ENCODE measurements at places on chromosomes 16 and 17.

GRCh38 chr16:57628008-57628781 lies at the start of gene ADGRG1:
Gene ADGRG1 (plus strand): TSS chr16:57628630. CDS start chr16:57650288, 21,658 bp downstream.
- DNase-seq, result peak; percentile 60

DNA sequence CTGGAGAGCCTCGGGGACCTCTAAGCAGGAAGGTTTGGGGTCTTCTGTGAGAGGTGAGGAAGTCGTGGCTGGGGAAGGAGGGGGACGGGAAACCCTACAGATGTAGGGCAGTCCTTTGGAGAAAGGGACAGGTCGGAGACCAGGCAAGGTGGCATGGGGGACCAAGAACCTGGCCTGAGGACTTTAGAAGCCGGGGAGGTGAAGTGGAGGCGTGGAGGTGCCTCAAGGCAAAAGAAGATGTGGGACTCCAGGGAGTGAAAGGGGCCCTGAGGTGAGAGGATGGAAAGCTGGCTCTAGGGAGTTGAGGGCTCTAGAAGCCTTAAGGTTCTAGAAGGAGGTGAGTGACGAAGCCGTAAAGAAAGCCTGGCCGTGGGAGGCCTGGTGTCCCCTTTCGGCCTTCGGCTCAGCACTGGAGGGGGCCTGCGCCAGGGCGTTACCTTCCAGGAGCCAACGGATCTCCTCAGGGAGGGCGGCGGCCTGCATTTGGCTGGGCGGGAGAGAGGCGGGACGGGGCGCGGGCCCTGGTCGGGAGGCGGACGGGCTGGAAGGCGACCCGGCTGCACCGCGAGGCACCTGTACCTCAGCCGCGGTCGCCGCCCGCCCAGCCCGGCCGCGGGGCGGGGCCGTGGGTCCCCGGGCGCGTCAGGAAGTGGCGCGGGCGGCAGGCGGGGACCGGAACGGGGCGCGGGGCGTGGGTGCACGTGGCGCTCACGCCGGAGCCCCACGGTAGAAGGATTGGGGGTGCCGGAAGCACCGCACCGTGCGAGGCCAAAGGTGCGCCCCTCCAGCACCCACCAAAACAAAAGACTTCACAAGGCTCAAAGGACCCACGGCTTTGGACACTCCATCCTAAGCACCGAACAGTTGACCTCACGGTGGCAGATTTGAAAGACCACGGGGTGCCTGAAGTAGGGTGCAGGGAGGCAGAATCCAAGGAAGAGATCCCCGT lies at the start of gene SKAP1:
Gene SKAP1 (minus strand): TSS at position 577 of the 949 bp plus-strand sequence.
- DNase-seq, result no peak

DNA sequence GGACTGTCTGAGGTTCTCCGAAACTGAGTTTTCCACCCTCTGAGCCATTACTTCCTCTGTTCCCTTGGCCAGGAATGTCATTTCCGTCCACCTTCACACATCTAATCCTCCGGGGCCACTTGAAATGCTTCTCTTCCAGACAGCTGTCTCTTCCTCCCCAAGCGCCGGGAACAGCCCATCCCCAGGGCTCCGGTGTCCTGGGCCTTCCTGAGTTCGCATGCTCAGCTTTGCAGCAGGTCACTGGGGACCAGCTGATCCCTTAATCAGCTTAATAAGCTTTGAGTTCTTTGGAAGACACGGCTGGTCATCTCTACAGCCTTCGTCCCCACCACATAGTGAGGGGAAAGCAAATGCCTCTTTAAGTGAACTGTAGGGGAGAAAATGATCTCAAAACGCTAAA lies 123.4 kb downstream of the DYNLRB2 start:
- DNase-seq, result no peak

- no peak for DNase-seq
Measured at GRCh38 chr17:78764871-78765270, 17.2 kb downstream of the CYTH1 start.

DNA sequence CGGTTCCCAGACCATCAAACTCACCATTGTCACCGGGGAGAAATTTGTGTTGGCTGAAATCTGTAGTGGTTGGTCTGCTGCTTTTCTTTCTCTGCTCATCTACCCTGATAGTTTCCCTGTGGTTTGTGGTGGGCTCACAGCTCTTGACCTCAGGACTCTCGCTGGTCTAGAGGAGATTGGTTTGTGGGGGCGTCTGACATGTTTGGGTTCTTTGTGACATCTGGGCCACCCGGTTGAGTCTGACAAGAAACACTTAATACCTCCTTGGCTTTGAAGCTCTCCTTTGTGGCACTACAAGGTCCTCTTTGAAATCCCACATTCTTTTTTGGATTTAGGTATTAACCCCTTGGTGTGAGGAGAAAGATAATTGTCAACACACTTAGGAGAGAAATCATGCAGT lies 662.0 kb downstream of the WWOX start:
- no peak for DNase-seq

GRCh38 chr16:70589998-70590471 lies 56.3 kb upstream of the IL34 start:
- DNase-seq, result no peak

DNA sequence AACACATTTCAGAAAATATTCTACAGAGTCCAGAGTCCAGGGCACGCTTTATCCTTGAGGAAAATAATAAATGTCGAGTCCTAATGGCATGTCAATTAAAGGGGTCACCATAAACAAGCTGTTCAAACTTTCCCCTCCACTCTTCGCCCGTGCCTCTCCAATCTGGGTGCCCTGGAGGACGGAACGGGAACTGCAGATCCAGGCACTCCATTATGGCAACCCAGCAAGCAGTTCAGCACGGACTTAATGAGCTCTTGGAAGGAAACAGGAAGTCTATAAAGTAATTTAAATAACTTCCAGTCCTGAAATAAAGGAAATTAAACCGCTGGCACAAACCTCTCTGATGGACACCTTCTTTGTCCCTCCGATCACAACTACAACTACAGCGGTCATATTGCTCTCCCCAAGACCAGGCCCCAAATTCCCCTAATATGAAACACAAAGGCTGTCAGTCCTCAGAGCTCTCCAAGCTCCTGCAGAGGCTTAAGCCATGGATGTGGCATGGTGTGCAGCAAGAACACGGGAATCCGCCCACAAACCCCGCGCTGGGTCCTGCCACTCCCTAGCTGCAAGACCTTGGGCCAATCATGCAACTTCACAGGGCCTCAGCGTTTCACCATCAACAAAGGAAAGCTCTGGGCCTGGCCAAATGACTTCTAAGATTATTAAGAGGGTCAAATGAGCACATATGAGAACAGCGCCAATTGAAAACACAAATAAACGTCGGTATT lies 52.6 kb downstream of the ZFHX3 start:
- DNase-seq, result no peak

DNA sequence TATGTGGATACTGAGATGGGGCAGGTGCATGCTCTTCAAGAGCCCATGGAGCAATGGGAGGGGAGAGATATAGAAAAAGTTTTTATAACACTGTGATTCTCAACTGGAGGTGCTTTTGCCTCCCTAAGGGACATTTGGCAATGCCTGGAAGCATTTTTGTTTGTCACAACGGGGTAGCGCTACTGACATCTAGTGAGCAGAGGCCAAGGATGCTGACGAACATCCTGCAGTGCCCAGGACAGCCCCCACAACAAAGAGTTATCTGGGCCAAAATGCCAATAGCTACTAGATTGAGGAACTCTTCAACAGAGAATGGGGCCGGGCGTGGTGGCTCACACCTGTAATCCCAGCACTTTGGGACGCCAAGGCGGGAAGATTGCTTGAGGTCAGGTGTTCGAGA lies 67.2 kb upstream of the CLEC3A start:
- DNase-seq, result no peak

GRCh38 chr17:80575057-80575875 lies 30.6 kb downstream of the RPTOR start:
- peak; percentile 52 for DNase-seq

GRCh38 chr17:34822007-34822739 lies 139.1 kb downstream of the CCT6B start:
- no peak for DNase-seq

- no peak for DNase-seq
Measured at GRCh38 chr16:53515259-53515658, 12.2 kb upstream of the AKTIP start.

- DNase-seq, result peak; percentile 30
Measured at GRCh38 chr16:1048442-1049112, 24.0 kb upstream of the SSTR5 start.

DNA sequence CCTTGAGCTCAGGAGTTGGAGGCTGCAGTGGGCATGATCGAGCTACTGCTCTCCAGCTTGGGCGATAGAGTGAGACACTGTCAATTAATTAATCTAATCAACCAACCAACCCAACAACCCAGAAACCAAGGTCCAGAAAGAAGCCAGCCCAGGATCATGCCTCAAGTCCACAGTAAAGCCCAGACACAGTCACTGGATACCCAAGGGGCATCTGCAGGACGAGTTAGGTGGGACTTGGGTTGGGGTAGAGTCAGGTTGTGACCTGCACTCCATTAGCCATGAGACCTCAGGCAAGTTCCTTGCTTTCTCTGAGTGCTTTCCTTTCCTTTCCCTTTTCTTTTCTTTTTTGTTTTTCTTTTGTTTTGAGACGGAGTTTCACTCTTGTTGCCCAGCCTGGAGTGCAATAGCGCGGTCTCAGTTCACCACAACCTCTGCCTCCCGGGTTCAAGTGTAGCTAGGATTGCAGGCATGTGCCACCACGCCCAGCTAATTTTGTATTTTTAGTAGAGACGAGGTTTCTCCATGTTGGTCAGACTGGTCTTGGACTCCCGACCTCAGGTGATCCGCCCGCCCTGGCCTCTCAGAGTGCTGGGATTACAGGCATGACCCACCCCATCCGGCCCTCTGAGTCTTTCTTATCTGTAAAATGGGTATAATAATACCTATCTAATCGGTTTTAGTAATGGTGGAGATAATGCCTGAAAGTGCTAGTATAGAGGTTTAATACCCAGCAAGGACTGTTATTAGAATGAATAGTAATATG lies 3.5 kb upstream of the HSD17B1 start:
- DNase-seq, result no peak

- no peak for DNase-seq
Measured at GRCh38 chr16:13376174-13376573, 474.8 kb downstream of the SHISA9 start.

- no peak for DNase-seq
Measured at GRCh38 chr17:65013613-65014391, 42.7 kb downstream of the GNA13 start.

GRCh38 chr17:6517062-6517461 lies 39.3 kb downstream of the PITPNM3 start:
- DNase-seq, result no peak

- no peak for DNase-seq
Measured at GRCh38 chr17:62159994-62160393, 94.9 kb upstream of the MED13 start.

DNA sequence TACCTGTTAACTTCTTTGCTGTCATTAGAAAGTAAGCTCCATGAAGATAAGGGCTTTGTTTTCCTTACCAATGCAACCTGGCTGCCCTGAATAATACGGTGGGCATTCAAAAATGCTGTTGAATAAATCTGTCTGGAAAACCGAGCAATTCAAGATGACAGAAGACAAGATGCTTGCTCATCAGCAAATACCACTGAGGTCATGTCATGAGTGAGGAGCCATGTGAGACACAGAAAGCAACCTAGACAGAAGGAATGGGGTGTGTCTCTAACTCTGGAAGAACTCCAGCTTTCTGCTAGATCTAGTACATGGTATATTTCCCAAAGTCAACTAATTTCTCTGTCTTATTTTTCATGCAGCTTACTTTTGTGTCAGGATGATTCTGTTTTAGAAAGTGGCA lies 64.2 kb downstream of the STH start:
- DNase-seq, result no peak
